Stimulated activated CD4-positive, alpha-beta T cell treated with anti-CD3 and anti-CD28 coated beads, Interleukin-4, amount 100 ng/mL, for 4 hours (primary cell): ENCODE measurements at places on chromosomes 16 and 17.

DNA sequence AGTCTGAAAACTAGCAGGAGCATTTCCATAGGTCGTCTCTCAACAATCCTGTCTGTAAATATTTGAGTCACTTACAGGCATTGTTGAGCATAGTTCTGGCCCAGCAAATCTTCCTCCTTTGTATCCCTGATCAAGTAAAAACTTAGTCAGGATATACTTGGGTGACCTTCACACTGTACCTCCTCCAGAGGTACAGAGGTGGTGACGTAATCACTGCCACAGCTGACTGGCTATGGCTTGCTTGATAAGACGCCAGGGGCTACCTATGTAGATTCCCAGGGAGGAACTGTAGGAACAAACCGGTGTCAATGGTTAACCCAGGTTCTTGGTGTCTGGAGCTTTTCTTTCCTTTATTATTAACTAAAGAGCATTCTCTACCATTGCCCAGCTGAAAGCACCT is at the start of gene KCNJ16:
KCNJ16 (plus strand) TSS at position 270 of the 400 bp plus-strand sequence. CDS start 56,863 bp downstream, outside the sequence.
- no peak for DNase-seq

DNA sequence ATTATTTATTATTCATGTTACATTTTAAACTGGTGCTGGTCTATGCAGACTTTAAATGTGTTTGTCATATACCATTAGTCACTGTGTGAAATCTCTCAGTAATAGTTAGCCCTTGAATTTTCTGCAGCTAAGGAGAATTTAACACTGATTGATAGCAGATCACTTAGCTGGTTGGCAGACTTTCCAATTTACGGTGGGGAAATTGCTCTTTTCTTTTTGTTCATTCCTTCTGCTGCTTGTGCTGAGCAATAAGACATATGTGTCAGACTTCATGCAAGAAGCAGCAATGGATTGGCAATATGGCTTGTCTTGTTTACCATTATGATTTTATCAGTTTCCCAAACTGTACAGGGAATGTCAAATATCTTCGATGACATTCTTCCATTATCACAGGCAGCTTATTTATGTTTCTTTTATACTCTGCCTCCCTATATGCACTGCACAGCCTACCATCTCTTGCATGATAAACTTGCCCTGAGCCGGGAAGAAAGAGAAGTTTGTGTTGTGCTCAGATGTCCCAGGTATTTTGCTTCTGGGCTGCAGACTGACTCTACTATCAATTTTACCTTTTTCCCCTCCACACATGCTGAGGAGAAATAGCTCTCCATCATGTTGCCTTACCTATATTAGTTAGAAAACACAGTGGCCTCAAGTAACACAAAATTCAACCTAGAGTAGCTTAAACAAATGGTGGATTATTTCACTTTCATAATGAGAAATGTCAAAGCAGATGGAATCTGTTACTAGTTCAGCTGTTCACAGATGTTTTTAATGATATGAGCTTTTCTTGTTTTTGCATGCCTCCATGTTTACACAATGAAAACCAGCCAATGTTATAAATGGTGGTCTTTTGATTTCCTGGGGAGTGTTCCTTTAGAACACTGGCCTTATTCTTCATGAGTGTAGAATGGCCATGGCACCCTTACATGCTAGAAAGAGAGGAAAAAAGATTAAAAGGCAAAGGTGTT is 968.1 kb upstream of the GOT2 start:
- no peak for DNase-seq

DNA sequence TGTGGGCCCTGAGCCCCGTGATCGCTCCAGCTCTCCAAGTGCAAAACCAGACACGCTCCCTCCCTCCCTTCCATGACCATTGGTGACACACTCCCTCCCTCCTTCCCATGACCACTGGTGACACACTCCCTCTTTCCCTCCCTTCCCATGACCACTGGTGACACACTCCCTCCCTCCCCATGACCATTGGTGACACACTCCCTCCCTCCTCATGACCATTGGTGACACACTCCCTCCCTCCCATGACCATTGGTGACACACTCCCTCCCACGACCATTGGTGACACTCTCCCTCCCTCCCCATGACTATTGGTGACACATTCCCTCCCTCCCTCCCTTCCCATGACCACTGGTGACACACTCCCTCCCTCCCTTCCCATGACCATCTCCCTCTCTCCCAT is 56.3 kb downstream of the LMF1 start:
- no peak for DNase-seq

DNA sequence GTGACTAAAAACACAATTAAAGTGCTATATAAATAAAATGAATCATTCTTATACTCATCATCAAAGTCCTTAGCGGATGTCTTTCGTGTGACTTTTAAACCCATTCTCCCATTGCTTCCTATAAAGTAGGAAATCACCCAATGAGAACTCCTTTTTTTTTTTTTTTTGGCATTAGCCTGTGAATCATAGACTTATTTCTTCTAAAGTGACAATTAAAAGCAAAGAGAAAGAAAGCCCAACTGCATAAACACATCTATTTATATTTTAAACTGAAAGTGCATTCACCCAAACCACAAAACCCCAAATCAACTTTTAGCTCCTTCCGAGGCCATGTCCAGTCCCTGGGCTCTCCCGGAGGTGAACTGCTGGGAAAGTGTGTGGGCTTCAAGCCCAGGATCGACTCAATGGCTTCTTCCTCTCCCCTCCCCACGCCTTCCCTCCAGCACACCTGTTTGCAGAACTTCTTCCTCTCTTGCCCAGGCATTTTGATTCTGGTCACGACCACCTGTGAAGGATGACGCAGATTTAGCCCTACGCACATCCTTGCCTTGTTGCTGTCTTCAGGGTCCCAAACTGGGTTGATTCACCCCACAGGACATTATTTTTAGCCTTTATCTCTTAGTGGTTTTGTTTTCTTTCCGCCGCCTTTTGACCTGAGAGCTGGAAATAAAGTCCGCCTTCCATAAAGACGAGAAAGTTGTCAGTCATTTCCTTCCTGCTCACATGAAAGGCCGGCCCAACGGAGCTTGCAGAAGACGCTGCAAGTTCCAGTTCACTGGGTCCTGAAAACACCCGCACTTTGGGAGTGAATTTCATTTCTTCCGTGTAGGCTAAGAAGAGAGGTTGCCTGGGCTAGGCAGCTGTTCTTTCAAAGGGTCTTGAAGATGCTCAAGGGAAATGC is 166.8 kb downstream of the MAP2K6 start:
- no peak for DNase-seq

- no peak for DNase-seq
Measured at GRCh38 chr17:35519439-35519838, 18.0 kb downstream of the SLFN12L start.

- no peak for DNase-seq
Measured at GRCh38 chr16:54424043-54424451, 137.5 kb upstream of the IRX3 start.

DNA sequence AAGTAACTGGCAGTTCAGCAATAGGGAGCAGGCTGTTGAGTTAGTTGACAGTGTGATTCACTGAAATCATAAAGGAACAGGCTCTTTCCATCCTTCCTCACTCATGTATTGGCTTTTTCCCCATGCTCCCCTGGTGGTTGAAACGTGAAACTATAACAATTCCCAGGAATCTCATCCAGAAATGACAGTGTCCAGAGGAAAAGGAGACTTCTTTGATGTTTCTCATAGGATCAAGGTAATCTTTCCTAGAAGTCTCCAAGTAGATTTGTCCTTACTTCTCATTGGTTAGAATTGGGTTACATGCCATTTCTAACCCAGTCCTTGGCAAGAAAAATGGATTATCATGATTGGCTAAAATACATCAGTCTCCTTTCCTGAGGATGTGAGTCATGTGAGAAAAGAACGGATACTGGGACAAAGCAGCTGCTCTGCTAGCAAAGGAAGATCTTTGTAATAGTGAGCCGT is 14.4 kb downstream of the TTC19 start:
- no peak for DNase-seq

DNA sequence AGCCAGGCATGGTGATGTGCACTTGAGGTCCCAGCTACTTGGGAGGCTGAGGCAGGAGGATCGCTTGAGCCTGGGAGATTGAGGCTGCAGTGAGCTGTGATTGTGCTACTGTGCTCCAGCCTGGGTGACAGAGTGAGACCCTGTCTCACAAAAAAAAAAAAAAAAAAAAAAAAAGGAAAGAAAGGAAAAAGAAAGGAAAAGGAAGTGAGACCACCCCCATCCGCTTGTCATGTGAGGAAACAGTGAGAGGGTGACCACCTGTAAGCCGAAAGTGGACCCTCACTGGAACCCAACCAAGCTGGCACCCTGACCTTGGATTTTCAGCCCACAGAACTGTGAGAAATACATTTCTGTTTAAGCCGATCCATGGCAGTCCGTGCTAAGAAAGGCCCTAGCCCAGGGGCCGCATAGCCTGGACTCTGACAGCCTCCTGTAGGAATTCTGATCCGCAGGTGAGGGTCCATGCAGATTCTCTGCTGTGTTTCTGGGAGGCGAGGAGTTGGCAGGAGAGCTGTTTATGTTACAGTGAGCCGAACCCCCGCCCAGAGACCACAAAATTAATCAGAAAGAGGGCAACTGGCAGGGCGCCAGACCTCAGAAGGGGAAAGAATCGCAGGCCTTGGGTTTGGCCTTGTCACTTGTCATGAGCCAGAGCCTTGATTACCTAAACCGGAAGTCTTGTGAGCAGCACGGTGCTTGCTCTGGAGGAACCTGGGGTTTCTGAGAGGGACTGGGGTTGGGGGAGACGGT is 945 bp downstream of the SGSH start:
- DNase-seq: peak; percentile 92

GRCh38 chr17:5225668-5226457 is 8.8 kb downstream of the SCIMP start:
- DNase-seq: no peak

DNA sequence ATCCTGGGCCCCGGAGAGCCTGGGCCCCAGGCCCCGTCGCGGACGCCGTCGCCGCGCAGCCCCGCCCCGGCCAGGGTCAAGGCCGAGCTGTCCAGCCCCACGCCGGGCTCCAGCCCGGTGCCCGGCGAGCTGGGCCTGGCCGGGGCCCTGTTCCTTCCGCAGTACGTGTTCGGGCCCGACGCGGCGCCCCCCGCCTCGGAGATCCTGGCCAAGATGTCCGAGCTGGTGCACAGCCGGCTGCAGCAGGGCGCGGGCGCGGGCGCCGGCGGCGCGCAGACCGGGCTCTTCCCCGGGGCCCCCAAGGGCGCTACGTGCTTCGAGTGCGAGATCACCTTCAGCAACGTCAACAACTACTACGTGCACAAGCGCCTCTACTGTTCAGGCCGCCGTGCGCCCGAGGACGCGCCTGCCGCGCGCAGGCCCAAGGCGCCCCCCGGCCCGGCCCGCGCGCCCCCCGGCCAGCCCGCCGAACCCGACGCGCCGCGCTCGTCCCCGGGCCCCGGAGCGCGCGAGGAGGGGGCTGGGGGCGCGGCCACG is 36.8 kb upstream of the ZC3H18 start:
- DNase-seq: no peak

DNA sequence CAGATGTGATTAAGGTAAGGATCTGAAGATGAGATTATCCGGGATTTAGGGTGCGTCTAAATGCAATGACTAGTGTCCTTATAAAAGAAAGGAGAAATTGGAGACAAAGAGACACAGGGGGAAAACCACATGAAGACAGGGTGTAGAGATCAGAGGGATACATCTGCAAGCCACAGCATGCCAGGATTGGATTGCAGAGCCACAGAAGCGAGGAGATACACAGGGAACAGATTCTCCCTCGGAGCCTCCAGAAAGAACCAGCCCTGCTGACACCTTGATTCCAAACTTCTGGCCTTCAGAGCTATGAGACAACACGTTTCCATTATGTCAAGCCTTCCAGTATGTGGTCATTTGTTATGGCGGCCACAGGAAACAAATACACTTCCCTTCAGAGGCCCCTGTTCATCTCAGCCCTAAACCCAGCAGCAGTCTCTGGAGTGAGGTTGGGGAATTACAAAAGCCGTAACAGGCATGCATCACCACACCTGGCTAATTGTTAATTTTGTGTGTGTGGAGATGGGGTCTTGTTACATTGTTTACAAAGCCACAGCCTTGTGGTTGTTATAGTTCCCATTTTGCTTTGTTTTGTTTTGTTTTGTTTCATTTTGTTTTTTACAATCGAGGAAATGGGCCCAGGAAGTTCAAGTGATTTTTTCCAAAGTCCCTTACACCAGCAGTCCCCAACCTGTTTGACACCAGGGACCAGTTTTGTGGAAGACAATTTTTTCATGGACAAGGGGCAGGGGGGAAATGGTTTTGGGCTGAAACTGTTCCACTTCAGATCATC is 51.6 kb upstream of the LYRM9 start:
- DNase-seq: no peak

DNA sequence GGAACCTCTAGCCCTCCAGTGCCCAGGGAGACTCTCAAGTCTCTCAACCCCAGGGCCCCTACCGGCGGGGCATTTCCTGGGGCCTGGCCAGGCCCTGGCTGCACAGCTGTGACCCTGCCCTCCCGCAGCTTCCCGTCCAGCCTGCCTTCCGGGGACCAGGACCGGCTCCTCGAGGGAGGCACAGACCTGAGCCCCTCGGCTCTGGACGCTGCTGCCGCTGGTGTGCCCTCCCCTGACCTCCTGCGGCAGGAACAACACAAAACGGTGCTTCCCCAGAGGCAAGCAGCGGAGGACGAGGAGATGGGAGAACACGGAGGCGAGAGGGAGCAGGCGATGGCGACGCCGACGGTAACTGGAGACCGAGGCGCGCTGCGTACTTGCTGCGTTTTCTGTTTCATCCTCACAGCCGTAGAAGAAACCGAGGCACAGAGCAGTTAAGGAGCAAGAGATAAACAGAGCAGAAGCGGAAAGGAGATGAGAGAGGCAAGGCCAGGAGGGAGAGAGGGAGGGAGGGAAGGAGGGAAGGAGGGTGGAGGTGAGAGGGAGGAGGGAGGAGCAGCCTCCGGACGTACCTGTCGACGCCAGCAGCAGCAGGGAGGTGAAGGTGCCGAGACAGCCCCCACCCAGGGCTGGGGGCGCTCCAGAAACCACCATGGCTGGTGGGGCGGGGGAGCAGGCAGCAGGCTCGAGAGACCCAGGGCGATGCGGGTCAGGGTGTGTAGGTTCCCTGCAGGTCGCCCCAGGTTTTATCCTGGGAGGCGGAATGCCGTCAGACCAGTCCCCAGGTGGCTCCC is at the start of gene PRSS22:
PRSS22 (minus strand) TSS at position 720 of the 794 bp plus-strand sequence; CDS start at position 654, 66 bp downstream.
- no peak for DNase-seq

GRCh38 chr16:85033171-85033570 is 5.6 kb downstream of the KIAA0513 start:
- DNase-seq: no peak
